ENCODE measurements at places on chromosomes 12 and 14.
A peak's percentile ranks its signal among the peaks of the same experiment; 100 is the strongest.

DNA sequence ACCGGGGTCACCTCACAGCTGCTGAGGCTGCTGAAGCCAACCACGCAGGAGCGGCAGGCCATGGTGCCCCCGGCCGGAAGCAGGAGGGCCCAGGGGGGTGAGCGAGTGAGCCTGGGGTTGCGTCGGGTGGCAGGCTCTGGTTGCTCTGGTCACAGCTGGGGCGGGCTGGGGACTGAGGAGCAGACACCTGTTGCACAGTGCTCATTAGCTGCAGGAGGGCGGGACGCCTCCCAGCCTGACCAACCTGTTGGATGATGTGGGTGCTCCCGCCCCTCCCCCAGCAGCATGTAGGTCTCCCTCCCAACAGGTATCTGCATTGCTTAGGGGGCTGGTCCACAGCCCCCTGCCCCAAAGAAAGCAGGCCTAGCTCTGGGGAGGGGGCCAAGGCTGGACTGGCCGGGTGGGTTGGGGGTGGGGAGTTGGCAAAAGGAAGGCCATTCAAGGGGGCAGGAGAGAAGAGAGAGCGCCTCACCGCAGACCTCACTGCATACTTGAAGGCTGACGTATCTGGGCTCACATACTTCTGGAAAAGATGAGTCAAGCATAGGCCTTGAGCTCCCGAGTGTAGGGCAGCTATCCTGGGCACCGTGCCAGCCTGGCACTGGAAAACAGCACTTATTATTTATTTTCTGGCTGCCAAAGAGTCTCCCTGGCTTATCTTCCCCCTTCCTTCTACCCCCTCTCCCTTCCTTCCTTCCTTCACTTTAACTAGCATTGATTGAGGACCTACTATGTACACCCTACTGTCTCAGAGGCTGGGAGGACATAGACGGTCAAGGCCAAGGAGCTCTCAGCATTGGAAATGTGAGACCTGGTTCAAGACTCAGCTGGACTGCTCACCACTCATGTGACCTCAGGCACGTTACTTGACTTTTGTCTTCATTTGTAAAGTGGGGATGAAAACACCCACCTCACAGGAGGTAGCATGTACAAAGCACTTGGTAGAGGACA lies at the start of gene KRT80:
Gene KRT80, minus strand, starts transcription at position 174 of the 951 bp plus-strand sequence. Its CDS starts 112 bp downstream, at position 62.
- no peak for DNase-seq

- no peak for DNase-seq
These were observed 174.3 kb upstream of the BCL2L14 start for GRCh38 chr12:11896417-11896929.

GRCh38 chr12:58028294-58028693 lies 86.9 kb downstream of the ATP23 start:
- DNase-seq, result no peak

DNA sequence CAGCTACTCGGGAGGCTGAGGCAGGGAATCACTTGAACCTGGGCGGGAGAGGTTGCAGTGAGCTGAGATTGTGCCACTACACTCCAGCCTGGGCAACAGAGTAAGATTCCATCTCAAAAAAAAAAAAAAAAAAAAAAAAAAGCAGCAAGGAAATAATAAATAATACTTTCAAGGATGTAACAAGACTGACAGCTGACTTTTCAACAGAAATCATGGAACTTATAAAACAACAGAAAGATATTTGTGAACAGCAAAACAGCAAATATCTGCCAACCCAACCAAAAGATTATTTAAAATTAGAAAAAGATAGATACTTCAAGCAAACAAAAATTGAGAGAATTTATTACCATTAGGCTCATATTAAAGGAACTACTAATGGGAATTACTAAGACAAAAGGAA lies 115.1 kb downstream of the TSHR start:
- no peak for DNase-seq

DNA sequence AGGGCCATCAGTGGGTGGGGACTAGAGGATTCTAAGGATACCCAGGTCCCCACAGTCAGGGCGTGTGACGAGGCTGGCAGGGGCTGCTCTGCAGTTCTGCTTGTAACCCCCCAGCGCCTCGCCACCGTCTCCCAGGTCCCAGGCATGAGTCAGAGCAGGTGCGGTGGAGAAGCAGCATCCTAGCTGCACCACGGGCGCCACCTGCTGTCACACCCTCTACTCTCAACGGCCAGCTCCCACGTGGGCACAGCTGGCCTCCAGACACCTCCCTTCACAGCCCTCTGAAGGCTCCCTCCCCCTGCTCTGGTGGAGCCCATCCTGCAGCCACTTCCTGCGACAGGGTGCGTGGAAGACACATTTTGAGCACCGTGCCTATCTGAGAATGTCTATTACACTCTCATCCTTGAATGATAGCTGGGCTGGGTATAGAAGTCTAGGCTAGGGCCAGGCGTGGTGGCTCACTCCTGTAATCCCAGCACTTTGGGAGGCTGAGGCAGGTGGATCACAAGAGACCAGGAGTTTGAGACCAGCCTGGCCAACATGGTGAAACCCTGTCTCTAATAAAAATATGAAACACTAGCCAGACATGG lies 6.9 kb upstream of the NUDT14 start:
- no peak for DNase-seq

DNA sequence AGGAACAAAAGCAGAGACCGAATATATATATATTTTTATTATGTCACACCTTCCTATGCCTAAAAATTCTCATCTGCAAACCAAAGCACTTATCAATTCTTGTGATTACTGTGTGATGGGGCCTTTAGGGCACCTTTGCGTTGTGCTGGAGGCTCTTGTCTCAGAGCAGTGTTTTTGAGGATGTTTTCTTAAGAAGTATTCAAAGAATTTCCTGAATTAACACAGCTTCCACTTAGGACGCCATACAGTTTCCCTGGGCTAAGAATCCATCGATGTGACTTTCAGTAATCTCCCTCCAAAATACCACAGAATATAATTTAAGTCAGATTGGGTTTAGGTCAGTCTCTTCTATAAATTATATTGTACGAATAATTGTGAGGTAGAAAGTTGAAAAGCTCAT lies 22.0 kb upstream of the HIF1A start:
- DNase-seq, result no peak

DNA sequence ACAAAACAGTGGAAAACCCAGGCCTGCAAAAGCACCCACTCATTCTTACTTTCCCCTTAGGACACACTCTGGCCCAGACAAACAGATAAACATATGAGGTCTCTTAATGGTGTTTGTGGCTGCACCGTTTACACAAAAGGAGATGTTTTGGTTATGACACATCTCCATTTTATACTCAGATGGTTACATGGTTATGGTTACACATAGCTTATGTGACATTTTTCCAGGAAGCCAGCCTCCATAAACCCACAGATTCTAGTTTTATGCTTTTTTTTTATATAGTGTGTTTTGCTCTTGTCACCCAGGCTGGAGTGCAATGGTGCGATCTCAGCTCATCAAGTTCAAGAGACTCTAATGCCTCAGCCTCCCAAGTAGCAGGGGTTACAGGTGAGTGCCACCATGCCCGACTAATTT lies 3.5 kb upstream of the KLRD1 start:
- DNase-seq, result peak; percentile 68

DNA sequence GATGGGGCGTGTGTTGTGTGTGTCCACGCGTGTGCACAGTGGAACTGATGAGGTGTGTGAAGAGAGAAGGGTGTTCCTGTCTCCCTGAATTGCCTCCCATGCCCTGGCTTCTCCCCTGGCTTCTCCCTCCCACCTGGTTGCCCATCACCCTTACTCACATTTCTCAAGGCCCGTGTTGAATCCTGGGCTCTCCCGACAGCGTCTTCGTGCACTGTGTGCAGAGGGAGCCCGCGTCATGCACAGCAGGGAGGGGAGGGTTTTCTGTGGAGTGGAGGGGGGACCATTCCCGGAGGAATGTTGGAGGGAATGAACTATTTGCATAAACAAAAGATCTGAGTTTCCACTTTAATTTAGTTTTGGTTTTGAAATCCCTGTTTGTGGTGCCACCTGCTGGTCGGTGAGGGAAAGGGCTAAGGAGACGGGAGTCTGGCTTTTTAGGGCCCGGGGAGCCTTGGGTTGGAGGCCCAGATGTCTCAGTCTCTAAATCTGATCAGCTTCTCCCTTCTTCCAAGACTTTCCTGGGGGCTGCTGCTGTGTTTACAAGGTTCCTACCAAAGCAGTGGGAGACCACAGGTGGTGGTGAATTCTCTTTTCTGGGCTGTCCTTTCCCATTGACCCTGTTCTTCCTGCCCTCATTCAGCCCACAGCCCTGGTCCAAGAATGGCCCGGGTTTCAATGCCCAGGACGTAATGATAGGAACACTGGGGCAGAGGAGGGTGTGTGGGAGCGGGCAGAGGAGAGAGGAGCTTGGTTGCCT lies at the start of gene C1R:
Gene C1R, minus strand, starts transcription at position 217 of the 757 bp plus-strand sequence. Its CDS starts 57 bp downstream, at position 160.
- DNase-seq, result peak; percentile 73

DNA sequence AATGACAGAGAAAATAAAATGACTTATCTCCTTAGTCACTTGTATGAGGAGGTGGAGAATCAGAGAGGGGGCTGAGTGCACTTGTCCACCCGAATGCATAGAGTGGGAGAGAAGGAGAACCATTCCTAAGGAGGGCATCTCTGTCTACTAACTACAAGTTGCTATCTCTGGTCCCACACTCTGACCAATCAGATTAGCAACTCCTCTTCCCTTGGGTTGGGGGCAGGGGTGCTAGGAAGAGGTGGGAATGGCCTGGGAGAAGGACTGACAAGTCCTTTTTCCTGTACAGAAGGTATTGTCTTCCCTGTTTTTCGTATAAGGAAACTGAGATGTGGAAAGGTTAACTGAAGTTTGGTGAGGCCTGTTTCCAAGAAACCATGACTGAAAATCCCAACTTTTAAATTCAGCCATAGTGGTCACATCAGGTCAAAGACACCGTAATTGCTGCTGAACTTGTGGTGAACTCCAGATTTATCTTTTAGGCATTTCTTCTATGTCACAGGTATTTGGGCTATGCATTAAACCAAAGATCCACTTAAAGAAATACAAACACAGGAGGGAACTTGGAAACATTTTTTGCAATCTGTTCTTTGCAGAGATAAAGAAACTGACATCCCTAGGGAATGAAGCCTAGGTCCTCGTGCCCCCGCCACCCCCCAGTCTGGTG lies 207.8 kb downstream of the CRADD start:
- no peak for DNase-seq

DNA sequence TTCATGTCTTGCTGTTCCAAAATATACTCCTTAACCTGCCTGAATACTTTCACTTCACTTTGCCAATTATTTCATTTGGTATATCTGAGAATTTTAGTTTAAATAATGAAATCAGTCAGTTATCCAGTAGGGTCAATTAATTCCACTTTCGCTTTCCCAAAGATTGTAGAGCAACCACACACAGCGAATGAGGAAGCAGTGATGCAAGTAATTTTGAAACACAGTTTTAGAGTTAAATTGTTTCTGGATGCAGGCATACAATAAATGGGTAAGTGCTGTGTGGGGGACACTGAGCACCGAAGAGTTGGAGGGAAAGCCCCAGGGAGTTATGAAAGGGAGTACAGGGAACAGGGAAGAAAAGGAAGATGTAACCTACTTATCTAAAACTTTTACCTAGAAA lies 62.8 kb downstream of the TSHR start:
- DNase-seq, result no peak

GRCh38 chr12:19633194-19633593 lies 193.9 kb downstream of the AEBP2 start:
- no peak for DNase-seq

DNA sequence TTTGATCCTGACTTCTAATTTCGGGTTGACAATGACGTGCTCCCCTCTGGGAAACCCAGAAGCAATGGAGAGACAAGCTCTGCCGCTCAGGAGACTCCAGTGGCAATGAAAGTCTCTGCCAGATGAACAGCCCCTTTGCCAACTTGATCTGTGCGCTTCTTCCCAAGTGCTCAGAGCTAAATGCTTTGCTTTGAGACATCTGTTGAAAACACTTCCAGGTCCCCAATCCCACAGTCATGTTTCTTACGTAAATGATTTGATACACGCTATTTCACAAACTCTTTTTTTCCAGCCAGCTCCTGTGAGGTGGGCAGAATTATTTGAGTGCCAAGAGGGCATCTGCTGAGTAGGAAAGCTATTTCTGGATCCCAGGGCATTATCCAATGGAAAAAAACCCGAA lies 147.6 kb downstream of the RIMBP2 start:
- DNase-seq, result no peak

DNA sequence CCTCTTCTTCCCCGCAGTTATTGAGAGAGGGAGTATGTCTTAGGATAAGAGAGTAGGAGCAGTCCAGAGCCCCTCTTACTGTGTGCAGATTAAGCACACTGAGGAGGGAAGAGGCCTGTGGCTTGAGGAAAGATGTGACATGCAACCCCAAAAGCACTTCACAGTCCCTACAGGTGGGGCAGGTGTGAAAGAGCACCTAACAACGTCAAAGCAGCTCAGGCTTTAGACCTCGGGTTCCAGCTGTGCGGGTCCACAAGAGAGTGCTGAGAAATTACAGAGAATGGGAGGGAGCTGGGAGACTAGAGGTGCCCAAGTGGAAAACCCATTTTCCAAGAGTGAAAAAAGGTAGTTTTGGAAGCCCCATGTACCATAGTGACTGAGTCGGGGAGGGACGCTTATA lies 127.6 kb downstream of the SLC25A47 start:
- DNase-seq, result no peak

DNA sequence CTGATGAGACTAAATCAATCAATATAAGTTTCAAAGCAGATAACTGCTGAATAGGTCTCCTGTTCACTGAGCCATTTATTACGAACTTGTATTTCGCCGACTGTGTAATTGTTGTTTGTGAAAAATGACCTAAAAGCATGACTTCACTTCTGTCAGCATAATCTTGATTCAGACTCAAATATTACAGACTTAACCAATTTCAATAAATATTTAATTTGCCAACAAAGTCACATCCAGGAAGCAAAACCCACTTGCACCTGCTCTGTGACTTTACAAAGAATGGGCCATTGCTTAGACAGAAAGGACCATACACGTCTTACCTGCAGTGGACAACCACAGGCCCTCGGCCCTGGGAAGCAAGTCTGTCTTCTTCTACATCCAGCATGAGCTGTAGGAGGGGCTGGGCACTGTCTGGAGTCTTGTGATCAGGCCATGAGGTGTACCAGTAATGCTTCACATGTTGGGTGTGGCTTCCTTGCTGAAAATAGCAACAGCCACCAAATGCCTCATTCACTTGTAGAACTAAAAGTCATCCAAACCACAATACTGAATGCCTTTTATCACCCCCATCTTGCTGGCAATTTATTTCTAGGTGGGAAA lies 23.5 kb upstream of the PTPRB start:
- DNase-seq, result peak; percentile 5

- DNase-seq, result peak; percentile 33
These were observed 41.0 kb downstream of the BDKRB1 start for GRCh38 chr14:96297000-96297399.

GRCh38 chr12:62625228-62625627 lies 158.6 kb downstream of the MON2 start:
- DNase-seq, result no peak

DNA sequence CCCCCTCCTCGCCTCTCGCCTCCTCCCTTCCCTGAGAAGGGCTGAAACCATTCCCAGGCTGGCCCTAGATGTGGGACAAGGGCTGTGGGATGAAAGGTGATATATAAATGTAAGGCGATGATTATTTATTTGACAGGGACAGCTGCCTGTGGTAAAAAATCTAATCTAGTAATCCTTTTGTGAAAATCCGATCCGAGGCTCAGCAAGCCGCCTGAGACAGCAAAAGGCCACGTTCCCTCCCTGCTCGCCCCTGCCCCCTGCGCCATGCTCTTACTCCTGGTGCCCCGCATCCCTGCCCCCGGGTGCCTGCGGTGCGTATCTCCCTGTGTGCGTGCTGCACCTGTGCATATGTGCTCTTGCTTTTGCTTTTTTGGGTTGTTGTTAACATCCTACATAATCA lies 65.2 kb downstream of the TSPAN9 start:
- DNase-seq, result no peak
